ENCODE measurements at places on chromosomes 2 and 18.

DNA sequence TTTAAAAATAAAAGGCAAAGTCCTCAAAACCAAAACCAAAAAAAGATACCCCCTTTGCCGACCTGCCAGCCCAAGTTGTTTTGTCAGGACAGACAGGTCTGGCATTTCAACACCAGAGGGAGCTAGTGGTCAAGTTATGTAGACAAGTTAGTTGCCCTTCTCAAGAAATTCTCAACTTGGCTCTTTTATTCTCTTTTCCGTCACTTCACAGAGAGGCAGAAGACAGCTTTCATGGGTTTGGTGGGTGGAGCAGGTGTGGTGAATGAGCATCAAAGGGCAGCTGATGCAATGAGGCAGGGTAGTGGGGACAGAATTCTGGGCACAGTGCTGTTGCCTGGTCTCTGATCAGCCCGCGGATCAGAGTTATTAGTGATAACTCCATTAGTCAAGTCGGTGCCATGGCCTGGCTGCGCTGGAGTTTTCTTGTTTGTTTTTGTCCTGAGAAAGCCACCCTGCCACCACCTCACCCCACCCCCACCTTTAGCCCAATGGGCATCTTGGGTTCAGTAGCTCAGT, 303.7 kb upstream of the EPAS1 start:
- peak; percentile 62 for DNase-seq

DNA sequence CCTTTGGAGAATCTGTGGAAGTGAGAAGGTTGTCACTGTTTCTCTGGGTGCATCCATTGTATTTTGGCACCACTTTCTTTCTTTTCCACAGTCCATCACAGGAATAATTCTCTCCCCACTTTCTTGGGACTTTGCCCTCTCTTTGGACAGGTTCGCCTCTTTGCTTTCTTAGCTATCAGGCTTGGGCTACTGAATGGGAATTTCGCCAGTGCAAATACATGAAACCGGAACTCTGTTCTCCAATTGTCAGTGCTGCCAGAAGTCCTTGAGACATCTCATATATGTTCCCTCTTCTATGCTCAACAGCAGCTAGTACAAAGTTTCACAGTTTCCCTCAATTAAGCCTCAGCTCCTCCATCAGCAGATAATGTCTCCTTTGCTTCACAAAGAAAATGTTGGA, 76.2 kb downstream of the NABP1 start:
- no peak for DNase-seq

DNA sequence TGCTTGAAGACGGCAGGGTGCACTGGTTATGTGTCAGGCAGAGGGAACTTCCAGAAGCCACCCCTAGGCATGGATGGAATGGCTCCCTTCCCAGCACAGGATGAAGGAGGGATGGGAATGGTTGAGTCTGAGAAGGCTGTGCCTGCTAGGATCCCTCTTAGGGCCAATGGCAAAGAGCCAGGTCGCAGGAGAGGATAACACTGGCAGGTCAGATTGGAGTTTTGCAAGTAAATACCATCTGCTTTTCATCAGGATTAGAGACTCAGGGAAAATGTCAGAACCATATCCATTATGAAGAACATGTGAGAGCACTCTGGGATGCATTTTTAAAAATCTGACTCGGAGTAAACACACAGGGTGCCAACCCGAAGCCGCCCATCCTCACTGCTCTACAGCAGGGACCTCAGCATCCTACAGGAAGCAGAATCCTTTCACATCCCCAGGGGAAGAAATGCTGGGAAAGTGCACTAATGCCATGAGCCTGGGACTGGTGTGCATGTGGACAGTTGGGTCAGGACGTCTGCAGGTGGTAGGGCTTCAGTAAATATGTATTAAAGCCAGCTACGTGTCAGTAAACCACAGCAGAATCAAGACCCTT, 139.9 kb downstream of the MYT1L start:
- no peak for DNase-seq

GRCh38 chr2:41764919-41765318, 282.9 kb upstream of the PKDCC start:
- DNase-seq = no peak

DNA sequence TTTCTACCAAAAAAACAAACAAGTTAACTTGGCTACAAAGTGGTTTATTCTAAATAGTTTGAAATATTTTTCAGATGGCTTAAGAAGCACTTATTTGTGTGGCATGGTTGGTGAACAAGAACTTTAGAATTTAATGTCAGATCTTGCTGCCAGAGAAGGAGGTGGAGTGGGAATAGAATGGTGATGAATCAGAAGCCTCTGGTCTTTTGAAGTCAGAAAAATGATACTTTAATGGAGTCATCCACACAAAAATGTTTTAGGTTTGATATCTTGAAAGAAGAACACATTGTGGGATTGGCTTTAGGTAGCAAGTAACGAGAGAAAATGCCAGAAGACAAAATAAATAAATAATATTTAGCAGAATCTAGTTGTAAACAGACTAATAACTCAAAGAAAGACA, 243.1 kb upstream of the FANCL start:
- DNase-seq = no peak

- DNase-seq = no peak
These were observed 297.2 kb downstream of the NDUFA10 start for GRCh38 chr2:239727776-239728600.

DNA sequence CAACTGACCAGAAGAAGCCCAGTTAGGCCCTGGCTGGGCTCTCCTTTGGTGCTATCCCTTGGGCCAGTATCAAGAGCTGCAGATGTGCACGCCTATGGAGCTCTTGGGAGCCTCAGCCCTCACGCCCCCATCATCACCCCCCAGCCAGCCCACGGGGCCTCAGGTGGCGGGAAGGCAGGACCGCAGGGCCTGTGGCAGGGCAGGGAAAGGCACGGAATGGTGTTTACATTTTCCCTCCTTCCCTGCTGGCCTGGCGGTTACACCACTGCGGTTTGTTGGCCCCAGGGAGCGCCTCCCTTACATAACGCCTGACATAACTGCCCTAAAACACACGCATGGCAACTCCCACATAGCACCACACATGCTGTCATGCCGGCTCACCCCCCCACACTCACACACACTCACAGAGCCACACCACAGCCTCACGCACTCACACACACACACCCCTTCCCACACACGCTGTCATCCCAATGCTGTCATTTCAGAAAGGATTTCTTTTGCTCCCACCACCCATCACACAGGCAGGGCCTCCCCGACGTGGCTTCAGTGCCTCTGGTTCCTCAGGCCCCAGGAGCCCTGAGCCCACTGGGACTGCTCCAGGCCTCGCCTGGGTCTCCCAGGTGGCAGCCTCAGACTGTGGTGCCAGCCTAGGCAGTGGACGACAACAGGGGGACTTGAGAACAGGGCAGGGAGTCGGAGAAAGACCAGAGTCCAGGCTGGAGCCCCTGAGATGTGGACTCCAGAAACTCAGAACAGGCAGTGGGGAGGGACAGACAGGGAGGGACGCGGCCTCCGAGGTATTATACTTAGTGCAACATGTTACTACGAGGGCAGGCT, 15.7 kb downstream of the ZFP36L2 start:
- DNase-seq = no peak

- no peak for DNase-seq
These were observed 146.6 kb upstream of the CCDC150 start for GRCh38 chr2:196492946-196493345.

GRCh38 chr2:102063487-102063911, 71.7 kb downstream of the IL1R2 start:
- DNase-seq = no peak

DNA sequence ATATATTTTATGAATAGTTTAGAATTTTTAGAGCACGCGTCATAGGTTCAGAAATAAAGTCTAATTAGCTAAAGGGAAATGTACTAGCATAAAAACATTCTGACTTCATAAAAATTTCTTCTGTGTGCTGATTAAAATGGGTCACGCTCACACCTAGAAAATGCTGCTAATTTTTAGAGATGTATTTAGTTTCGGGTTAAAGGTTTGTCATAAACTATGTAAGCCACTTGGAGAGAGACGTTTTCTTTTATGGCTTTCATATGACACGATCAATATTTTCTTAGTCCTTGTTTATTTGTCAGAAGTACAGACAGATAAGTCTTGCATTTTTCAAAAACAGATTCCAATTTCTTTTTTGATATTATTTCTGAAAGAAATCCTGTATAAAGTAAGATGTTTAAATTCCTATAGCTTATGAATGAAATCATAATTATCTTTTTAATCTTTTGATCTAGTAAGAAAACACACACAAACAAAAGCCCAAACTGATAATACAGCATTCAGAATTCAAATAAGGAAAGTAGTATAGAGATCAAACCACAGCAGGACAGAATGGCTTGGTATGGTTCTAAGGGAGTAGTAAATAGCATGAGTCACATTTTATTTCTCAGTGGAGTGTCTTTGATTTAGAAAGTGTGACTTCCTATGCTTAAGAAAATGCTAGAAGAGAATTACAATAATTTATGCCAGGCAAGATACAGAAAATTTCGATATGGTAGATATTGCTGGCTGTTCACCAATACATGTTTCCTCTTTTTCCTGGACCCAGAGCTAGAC, 236.6 kb downstream of the GPD2 start:
- no peak for DNase-seq

- no peak for DNase-seq
These were observed 193.8 kb upstream of the STK17B start for GRCh38 chr2:196365145-196365544.

DNA sequence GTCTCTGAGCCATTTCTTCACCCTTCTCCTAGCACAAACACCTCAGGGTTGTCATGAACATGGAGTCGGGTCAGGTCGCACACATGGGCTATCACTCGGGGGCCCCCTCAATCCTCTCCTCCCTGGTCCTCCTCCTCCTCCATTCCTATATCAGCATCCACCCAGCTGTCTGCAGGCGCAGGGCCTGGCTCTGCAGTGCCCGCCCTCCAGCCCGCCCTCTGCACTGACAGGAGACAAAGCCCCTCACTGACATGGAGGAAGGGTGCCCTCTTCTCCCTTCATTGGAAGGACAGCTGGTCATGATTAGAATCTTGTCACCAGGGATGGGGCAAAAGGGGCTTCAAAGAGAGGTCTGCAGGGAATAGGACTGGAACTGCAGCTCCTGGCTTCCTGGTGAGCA, 21.7 kb downstream of the HS1BP3 start:
- DNase-seq = no peak

GRCh38 chr2:46123013-46123412, 174.2 kb upstream of the EPAS1 start:
- no peak for DNase-seq

GRCh38 chr2:210586381-210586780, 30.0 kb downstream of the CPS1 start:
- DNase-seq = no peak

DNA sequence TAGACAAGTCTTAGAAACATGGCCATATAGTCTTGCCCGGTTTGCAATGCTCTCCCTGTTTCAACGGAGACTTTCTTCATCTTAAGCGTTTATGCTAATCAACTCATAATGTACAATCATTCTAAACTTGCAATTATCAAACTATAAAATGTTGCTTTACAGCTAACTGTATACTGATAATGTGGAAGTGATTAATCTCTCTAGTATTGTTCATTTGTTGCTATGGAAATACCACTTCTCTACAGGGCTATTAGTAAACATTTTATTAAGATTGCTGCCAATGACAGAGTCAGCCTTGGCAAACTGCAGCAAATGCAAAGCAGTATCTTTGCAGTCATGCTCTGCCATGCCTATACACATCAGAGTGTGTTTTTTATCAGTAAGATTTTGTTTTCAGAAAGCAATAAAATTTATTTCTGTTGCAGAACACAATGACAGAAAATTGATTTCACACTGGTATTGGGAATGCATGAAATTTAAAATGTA, 1201.8 kb upstream of the CDH2 start:
- DNase-seq = no peak

GRCh38 chr18:48136827-48137373, 206.4 kb upstream of the SMAD2 start:
- DNase-seq = peak; percentile 65

DNA sequence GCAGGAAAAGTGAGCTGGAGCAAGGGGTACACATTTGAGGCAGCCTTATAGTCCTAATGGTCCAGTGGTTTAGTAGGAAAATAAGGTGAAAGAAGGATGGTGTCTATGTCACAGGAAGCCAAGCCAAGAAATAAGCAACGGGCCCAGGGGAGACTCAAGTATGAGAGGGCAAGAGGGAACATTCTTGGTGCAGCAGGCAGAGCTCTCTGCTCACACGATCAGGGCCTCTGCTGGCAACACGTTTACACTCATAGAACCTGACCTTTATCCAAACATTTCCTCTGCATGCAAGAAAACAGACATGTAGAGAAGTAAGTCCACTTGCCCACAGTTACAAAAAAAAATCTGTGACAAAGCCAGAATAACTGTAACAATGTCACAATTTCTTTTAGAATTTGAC, 32.6 kb upstream of the LRRC30 start:
- DNase-seq = no peak

DNA sequence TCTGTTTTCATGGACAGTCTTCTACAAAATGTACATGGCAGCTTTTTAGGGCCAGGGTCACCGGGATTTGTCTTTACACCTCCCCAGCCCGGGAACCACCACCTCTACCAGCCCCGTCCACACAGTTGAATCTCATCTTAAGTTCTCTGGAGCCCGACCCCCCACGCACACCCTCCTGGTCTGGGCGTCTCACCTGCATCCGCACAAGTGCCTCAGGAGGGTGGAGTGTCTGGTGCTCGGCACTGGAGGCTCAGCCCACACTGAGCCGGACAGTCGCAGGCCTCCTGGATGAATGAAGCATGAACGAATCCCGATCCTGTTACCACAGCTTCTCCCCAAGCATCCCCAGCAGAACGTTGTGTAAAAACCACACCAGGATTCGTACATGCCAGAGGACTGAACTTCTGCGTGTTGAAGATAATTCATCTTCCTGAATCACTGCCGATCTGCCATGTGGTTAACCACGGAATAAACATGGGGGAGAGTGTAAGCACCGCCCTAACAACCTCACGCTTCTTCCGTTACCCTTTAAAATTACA, 162.0 kb downstream of the RTP5 start:
- DNase-seq = peak; percentile 31

GRCh38 chr18:44748582-44748981, 67.9 kb downstream of the SETBP1 start:
- no peak for DNase-seq

DNA sequence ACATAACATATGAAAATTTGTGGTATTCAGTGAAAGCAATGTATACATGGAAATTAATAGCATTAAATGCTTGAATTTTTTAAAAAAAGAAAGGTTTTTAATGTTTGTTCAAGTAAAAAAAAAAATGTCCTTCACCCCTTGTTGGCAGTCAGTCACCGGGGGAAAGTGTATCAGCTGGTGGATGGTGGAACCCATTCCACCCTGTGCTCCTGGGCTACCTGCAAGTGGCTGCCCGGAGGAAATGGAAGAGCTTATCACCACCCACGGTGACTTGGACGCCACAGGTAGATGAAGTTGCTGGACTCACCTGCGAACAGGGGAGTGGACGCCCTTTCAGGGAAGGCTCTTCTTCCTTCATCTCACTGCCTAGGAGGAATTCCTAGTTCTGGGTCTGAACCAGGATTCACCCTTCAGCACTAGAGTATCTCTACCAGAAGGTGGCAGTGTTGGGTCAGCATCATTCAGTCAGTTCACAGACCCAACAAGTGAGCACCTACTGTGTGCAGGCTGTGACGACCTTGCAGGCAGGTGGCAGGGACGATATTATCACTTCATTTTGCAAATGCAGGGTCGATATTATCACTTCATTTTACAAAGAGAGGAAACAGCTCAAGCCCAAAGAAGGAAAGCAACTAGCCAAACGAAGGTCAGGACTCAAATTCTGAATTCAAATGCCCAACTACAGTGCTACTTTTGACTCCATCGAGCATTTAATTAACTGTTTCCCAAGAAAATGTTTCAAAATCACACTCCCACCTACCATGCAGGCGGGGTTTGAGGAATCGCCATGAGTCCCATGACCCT, 35.8 kb downstream of the CIB4 start:
- DNase-seq = peak; percentile 67
